Stimulated activated CD8-positive, alpha-beta memory T cell treated with anti-CD3 and anti-CD28 coated beads, Interleukin-15, amount 100 ng/mL, for 48 hours (primary cell): ENCODE measurements at places on chromosomes 7 and 10.

DNA sequence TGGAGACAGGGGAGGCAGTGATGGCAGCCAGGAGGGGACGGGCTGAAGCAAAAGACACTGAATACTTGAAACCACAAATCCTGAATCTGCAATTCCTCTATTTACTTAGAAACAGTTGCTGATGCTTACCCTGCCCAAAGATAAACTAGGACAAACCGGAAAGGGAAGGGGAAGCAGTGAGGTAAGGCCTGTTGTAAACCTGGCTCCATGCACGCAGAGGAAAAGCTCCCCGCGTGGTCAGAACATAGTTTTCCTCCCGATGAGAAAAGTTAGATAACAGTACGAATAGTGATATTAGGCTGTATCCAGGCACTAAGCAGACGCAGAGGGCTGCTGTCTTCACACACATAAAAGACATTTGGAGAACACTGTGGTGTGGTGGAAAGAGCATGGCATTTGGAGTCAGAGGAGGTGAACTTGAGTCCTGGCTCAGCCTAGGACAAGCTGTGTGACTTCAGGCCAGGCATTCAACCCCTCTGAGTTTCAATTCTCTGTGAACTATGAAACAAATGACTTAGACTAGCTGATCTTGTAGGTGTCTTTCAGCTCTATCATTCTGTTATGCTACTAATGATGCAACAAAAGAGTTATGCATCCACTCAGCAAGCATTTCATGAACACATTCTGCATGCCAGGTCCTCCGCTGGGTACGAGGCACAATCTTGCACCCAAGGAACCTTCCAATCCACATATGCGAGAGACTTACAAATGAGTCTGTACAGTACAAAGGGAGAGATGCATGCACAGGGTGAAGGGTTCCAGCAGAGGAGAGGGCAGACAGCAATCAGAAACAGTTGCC, 80.9 kb downstream of the SORBS1 start:
- no peak for DNase-seq

DNA sequence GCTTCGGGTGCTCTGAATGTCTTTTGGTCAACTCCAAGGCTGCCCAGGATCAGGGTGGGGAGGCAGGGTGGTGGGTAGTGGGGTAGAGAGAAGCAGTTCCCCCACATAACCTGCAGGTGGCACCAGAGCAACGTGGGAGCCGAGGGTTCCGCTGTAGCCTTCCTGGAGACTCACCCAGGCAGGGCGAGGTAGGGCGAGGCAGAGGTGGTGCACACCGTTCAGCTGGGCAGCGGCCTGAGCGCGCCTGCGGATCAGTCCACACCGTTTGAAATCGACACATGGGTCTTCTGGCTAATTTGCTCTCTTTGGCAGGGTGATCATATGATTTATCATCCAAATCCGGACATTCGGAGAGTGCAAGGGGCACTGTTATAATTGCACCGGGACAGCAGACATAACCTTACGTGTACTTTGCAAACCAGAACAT, 41.4 kb upstream of the MAP3K8 start:
- DNase-seq: peak; percentile 56

- no peak for DNase-seq
Measured at GRCh38 chr10:34791947-34792346, 23.1 kb downstream of the PARD3 start.

GRCh38 chr7:22582863-22583622, 83.1 kb upstream of the STEAP1B start:
- DNase-seq: no peak
